ENCODE measurements at places on chromosomes 1 and 21. TPM values are rescaled to one million over a fixed set of nuclear protein-coding genes. Genes with fewer than 3 reads are reported as not detected.

RNF186 gene
- not detected for total RNA-seq

UMODL1 gene
- not detected for total RNA-seq

CGN gene
- 52.7 TPM for total RNA-seq

SESN2 gene
- total RNA-seq = 22.6 TPM

DNASE2B gene
- not detected for total RNA-seq

TCEA3 gene
- 0.21 TPM for total RNA-seq

RFX5 gene
- 59.7 TPM for total RNA-seq

TMEM81 gene
- 5.9 TPM for total RNA-seq

NECTIN4 gene
- 0.29 TPM for total RNA-seq

ZZZ3 gene
- total RNA-seq = 54.6 TPM

S100A9 gene
- not detected for total RNA-seq

EMC1 gene
- 51.0 TPM for total RNA-seq

LY9 gene
- total RNA-seq = not detected

DNA sequence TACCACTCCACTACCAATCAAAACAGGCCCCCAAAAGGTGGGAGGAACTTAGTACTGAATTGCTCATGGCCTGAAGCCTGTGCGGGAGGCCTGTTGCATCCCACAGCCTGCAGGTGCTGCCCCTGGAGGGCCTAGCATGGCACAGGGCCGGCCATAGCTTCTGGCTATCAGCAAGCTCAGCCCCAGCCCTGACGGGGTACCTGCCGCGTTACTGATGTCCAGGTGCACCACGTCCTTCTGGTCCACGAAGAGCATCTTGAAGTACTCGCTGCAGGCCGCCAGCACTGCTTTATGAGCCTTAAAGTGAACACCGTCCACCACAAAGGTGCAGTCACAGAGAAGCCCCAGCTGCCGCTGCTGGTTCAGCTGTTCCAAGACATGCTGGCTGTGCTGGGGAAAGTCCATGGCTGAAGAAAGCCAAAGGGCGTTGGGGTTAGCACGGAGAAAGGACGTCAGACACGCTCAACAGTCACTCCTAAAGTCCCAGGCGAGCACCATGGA lies 27.8 kb downstream of the ZBTB17 start:
- no peak overlapping the region for H3K4me3 ChIP-seq
- no peaks in the 10 kb centered on the region for H3K27me3 ChIP-seq
- DNase-seq = no peak
- H3K36me3 ChIP-seq = peaks cover 14% of the 10 kb centered on the region
- H3K27ac ChIP-seq = no peak overlapping the region

GRCh38 chr1:116076831-116077230 lies 34.4 kb upstream of the MAB21L3 start:
- H3K36me3 ChIP-seq = no peaks in the 10 kb centered on the region
- H3K4me1 ChIP-seq = no peaks in the 10 kb centered on the region
- H3K27ac ChIP-seq = no peak overlapping the region
- H3K27me3 ChIP-seq = no peaks in the 10 kb centered on the region

GRCh38 chr1:36279110-36279788 lies 26.9 kb upstream of the SH3D21 start:
- no peaks in the 10 kb centered on the region for H3K36me3 ChIP-seq
- no peak overlapping the region for H3K4me3 ChIP-seq
- no peaks in the 10 kb centered on the region for H3K4me1 ChIP-seq
- DNase-seq = no peak

- DNase-seq = no peak
- H3K36me3 ChIP-seq = no peaks in the 10 kb centered on the region
- peaks cover 1% of the 10 kb centered on the region for H3K4me1 ChIP-seq
- no peak overlapping the region for H3K4me3 ChIP-seq
- no peaks in the 10 kb centered on the region for H3K27me3 ChIP-seq
These were observed 179.8 kb downstream of the DYRK1A start for GRCh38 chr21:37546299-37546908.

GRCh38 chr1:51131185-51131584 lies 29.2 kb downstream of the C1orf185 start:
- no peak overlapping the region for H3K4me3 ChIP-seq
- no peaks in the 10 kb centered on the region for H3K4me1 ChIP-seq
- H3K36me3 ChIP-seq = no peaks in the 10 kb centered on the region
- DNase-seq = no peak
- no peak overlapping the region for H3K27ac ChIP-seq

- DNase-seq = no peak
- peaks cover 49% of the 10 kb centered on the region for H3K36me3 ChIP-seq
- peak overlapping the region; percentile 82 for H3K4me3 ChIP-seq
- peak overlapping the region; percentile 93 for H3K27ac ChIP-seq
- peaks cover 15% of the 10 kb centered on the region for H3K4me1 ChIP-seq
These were observed 891 bp downstream of the HMGN1 start for GRCh38 chr21:39348040-39348354.

- H3K27me3 ChIP-seq = no peaks in the 10 kb centered on the region
- DNase-seq = no peak
- no peak overlapping the region for H3K27ac ChIP-seq
- H3K4me3 ChIP-seq = no peak overlapping the region
These were observed 52.5 kb downstream of the CHRM3 start for GRCh38 chr1:239438891-239439290.

- H3K4me3 ChIP-seq = no peak overlapping the region
- no peak overlapping the region for H3K27ac ChIP-seq
- no peaks in the 10 kb centered on the region for H3K27me3 ChIP-seq
- no peak for DNase-seq
These were observed 2.2 kb upstream of the YBX1 start for GRCh38 chr1:42680055-42680454.

- H3K4me3 ChIP-seq = no peak overlapping the region
- no peak for DNase-seq
- H3K27me3 ChIP-seq = no peaks in the 10 kb centered on the region
These were observed 8.1 kb upstream of the KTI12 start for GRCh38 chr1:52041551-52042185.

DNA sequence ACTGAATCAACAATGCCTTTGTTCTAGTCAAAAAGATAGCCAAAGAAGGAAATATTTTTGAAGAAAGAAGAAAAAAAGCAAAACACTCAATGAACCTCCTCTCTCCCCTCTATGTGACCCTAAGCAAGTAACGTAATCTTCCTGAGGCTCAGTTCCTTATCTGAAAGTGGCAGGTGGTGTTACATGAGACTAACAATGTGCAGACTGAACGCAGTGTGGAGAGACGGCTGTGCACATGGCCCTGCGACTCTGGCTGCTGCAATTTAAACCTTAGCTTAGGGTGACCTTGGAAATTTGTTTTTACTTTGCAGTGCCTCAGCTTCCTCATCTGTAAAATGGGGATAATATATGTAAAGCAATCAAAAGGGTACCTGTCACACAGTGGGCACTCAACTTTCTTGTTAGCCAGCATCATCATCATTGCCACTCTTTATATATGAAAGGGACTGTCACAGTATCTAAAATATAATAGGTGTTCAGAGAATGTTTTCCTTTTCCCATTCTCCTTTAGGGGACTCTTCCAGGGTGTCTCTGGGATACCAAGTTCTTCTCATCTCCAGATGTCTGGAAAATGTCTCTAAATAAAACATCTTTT lies 100.1 kb upstream of the JUN start:
- no peaks in the 10 kb centered on the region for H3K27me3 ChIP-seq
- no peak for DNase-seq
- H3K27ac ChIP-seq = no peak overlapping the region
- no peaks in the 10 kb centered on the region for H3K4me1 ChIP-seq
- H3K36me3 ChIP-seq = no peaks in the 10 kb centered on the region

DNA sequence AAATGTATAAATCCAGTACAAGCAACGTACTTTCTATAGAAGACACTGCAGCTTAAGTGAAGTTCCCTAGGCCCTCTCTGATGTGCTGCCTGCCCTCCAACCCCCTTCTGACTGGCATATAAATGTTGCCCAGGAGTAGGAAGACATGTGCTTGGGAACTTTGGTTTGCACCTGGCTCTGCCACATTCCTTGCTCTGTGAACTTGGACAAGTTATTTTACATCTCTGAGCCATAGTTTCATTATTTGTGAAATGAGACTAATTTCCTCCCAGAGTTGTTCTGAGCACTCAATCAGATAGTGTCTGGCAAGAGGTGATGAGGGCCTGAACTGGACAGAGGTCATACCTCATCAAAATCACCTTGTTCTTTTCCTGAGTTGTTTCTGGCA lies 3.5 kb upstream of the PHC2 start:
- peaks cover 18% of the 10 kb centered on the region for H3K27me3 ChIP-seq
- H3K4me1 ChIP-seq = no peaks in the 10 kb centered on the region
- H3K4me3 ChIP-seq = no peak overlapping the region
- DNase-seq = no peak
- no peak overlapping the region for H3K27ac ChIP-seq

- no peak for DNase-seq
- H3K36me3 ChIP-seq = no peaks in the 10 kb centered on the region
- no peak overlapping the region for H3K27ac ChIP-seq
- H3K27me3 ChIP-seq = no peaks in the 10 kb centered on the region
These were observed 61.5 kb upstream of the F3 start for GRCh38 chr1:94602802-94603625.

GRCh38 chr1:6954591-6954990 lies 169.3 kb downstream of the CAMTA1 start:
- H3K27ac ChIP-seq = no peak overlapping the region
- H3K36me3 ChIP-seq = no peaks in the 10 kb centered on the region
- no peaks in the 10 kb centered on the region for H3K27me3 ChIP-seq
- H3K4me1 ChIP-seq = peaks cover 8% of the 10 kb centered on the region
- no peak for DNase-seq

- H3K4me3 ChIP-seq = peak within 1 kb of the TSS; percentile 37
- H3K27ac ChIP-seq = peak within 1 kb of the TSS; percentile 61
- H3K4me1 ChIP-seq = peaks cover 20% of the 10 kb centered on the region
- H3K36me3 ChIP-seq = no peaks in the 10 kb centered on the region
- no peak for DNase-seq
These were observed at the start of gene ISG15 for GRCh38 chr1:1013105-1013921. ISG15 (plus strand) TSS chr1:1013497; CDS start chr1:1013574, 77 bp downstream.

GRCh38 chr21:35149698-35150097 lies 100.6 kb upstream of the RUNX1 start:
- no peaks in the 10 kb centered on the region for H3K27me3 ChIP-seq
- H3K36me3 ChIP-seq = no peaks in the 10 kb centered on the region
- no peak overlapping the region for H3K4me3 ChIP-seq
- H3K27ac ChIP-seq = no peak overlapping the region

- H3K27ac ChIP-seq = no peak overlapping the region
- H3K36me3 ChIP-seq = no peaks in the 10 kb centered on the region
- H3K27me3 ChIP-seq = no peaks in the 10 kb centered on the region
These were observed 5.6 kb downstream of the ARID1A start for GRCh38 chr1:26701266-26701994.

DNA sequence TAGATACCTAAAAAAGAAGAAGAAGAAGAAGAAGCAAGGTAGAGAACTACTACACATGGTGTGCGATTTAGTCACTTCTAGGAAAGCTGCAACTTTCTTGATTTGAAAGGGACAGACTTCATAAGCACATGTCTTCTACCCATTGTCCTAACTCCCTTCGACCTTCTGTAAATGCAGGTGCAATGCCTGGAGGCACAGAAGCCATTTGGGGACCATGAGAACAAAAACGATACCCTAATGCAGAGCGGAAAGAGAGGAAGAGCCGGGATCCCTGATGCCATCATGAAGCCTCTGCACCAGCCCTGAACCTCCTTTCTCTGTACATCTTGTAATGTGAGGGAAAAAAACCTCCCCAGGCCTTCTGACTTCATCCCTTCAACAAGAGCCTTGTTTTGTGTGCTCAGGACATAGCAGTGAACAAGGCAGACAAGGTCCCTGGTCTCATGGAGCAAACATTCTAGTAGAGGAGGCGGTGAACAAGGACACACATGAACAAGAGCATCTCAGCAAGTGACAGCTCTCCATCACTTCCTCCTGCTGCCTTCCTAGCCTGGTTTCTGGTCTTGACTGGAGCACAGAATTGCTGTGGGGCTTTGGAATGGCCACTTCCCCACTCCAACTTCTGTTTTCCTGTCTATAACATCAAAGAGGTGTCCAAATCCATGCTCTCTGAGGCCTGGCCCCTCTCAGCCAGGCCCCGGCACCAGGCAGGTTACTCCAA lies 5.5 kb upstream of the LAPTM5 start:
- no peaks in the 10 kb centered on the region for H3K36me3 ChIP-seq
- H3K27ac ChIP-seq = no peak overlapping the region
- no peak overlapping the region for H3K4me3 ChIP-seq

GRCh38 chr1:199684686-199685273 lies 342.7 kb upstream of the NR5A2 start:
- H3K4me3 ChIP-seq = no peak overlapping the region
- no peak for DNase-seq
- H3K4me1 ChIP-seq = peaks cover 4% of the 10 kb centered on the region
- no peaks in the 10 kb centered on the region for H3K36me3 ChIP-seq

DNA sequence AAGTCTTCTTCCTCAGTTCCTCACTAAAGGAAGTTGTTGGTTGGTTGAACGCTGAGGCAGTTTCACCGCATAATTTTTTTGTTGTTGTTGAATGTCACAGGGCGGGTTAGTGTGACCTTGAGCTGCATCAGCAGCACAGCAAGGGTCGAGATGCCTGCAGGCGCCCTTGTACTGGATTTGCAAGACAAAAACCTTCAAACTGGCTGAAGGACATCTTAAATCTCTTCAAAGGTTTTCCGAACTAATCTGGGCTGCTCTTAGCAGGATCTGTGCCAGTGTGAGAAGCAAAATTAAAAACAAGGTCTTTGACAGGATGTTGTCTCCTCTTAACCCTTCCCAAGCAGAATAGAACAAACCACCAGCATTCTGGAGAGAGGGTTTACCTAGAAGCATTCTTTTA lies 59.4 kb downstream of the NRIP1 start:
- H3K36me3 ChIP-seq = no peaks in the 10 kb centered on the region
- H3K4me1 ChIP-seq = no peaks in the 10 kb centered on the region
- DNase-seq = peak; percentile 74
- H3K4me3 ChIP-seq = no peak overlapping the region
- H3K27ac ChIP-seq = no peak overlapping the region
- H3K27me3 ChIP-seq = peaks cover 9% of the 10 kb centered on the region
